Tibial nerve (tissue), 4 donors: ENCODE measurements at places on chromosomes 12 and 14. TPM values are rescaled to one million over a fixed set of nuclear protein-coding genes. Genes with fewer than 3 reads are reported as not detected.

DNA sequence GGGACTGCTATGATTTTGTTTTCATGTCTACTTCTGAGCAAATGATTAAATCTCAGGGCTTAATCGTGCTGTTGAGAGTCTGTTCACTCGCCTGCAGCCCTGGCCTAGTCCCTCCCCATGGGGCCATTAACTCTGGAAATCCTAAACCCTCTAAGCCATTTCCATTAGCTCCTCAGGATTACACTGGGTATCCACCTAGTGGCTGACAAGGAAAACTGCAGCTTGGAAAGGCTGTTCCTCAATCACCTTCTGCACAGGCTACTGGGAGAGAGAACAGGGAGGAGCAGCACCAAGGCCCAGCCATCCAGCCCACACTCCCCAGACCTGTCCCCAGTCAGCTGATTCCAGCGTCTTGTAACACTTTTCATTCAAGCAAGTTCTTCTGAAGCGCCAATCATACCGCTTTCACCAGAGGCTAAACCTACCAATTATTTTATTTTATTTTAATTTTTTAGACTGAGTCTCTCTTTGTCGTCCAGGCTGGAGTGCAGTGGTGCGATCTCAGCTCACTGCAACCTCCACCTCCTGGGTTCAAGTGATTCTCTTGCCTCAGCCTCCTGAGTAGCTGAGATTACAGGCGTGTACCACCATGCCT, 48.7 kb downstream of the NEUROD4 start:
- no peaks in the 10 kb centered on the region for H3K36me3 ChIP-seq
- DNase-seq = peak; percentile 15
- H3K27ac ChIP-seq = no peak overlapping the region

GRCh38 chr12:102172436-102172835, 25.2 kb downstream of the PMCH start:
- DNase-seq = no peak
- no peaks in the 10 kb centered on the region for H3K4me1 ChIP-seq
- H3K4me3 ChIP-seq = no peak overlapping the region
- no peaks in the 10 kb centered on the region for H3K36me3 ChIP-seq
- peak overlapping the region; percentile 9 for H3K27ac ChIP-seq

DNA sequence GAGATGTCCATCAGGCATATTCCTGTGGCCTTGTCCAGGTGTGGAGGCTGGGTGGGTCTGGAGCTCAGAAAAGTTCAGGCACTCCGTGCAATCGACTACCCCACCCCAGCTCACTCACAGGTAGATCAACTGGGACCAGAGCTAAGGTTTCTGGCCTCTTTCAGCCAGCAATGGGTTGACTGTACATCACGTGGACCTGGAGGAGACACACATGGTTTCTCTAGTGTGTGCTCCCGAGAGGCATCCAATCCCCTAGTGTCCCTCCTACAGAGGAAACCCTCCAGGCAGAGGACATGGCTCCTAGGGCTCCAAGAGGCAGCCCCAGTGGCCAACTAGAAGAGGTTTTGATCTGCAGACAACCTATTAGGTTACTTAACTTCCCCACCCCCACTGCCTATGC, 119.5 kb upstream of the RGS6 start:
- no peaks in the 10 kb centered on the region for H3K4me1 ChIP-seq
- H3K27me3 ChIP-seq = no peaks in the 10 kb centered on the region
- no peak for DNase-seq
- no peaks in the 10 kb centered on the region for H3K36me3 ChIP-seq

- no peaks in the 10 kb centered on the region for H3K27me3 ChIP-seq
- no peaks in the 10 kb centered on the region for H3K36me3 ChIP-seq
- H3K27ac ChIP-seq = no peak overlapping the region
These were observed 38.4 kb downstream of the GALNT16 start for GRCh38 chr14:69298131-69299071.

DNA sequence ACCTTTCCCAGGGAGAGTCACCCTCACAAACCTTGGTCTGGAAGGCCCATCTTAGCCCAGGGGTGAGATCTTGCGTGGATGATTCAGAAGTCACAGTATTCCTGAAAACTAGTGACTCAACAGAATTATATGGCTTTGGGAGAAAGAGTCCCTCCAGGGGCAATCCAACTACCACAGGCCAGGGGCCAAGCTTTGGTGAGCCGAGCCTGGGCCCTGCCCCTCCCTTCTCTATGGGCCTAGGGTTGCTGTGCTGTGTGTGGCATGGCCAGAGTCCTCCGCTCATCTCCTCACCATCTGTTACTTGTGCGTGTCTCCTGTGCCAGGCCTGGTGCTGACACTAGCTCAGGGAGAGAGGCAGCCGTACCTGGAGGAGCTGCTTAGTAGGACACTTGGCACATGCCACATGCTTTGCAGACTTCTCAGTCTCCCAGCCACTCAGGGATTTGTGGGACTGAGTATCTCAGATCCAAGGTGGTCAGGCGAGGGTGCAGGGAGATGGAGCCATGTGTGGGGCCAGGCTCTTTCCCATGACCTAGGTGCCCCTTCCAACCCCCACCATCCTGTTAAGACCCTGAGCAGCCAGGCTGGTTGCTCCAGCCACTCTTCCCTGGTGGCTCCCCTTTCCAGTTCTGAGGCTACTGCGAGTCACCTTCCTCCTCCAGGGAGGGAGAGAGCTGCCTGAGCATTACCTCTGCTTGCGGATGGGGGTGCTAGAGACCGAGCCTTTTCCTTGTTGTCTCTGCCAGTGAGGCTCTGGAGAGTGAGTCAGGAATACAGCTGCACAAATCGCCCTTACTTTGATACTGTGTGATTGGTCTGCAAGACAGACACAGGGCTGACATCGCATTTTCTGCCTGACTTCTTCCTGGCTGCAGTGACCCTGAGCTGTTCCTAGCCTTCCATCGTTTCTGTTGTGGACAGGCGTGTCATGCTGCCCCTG, 94.1 kb downstream of the SLC25A47 start:
- no peaks in the 10 kb centered on the region for H3K36me3 ChIP-seq
- H3K4me1 ChIP-seq = no peaks in the 10 kb centered on the region
- H3K27me3 ChIP-seq = no peaks in the 10 kb centered on the region
- H3K4me3 ChIP-seq = no peak overlapping the region
- no peak for DNase-seq

GRCh38 chr12:122934722-122935121, 31.5 kb downstream of the ABCB9 start:
- H3K36me3 ChIP-seq = no peaks in the 10 kb centered on the region
- H3K4me3 ChIP-seq = no peak overlapping the region
- no peaks in the 10 kb centered on the region for H3K27me3 ChIP-seq
- no peaks in the 10 kb centered on the region for H3K4me1 ChIP-seq

- no peak for DNase-seq
- no peaks in the 10 kb centered on the region for H3K36me3 ChIP-seq
- no peak overlapping the region for H3K4me3 ChIP-seq
- H3K27ac ChIP-seq = no peak overlapping the region
- no peaks in the 10 kb centered on the region for H3K4me1 ChIP-seq
These were observed 161.6 kb upstream of the PRMT8 start for GRCh38 chr12:3329361-3329760.

DNA sequence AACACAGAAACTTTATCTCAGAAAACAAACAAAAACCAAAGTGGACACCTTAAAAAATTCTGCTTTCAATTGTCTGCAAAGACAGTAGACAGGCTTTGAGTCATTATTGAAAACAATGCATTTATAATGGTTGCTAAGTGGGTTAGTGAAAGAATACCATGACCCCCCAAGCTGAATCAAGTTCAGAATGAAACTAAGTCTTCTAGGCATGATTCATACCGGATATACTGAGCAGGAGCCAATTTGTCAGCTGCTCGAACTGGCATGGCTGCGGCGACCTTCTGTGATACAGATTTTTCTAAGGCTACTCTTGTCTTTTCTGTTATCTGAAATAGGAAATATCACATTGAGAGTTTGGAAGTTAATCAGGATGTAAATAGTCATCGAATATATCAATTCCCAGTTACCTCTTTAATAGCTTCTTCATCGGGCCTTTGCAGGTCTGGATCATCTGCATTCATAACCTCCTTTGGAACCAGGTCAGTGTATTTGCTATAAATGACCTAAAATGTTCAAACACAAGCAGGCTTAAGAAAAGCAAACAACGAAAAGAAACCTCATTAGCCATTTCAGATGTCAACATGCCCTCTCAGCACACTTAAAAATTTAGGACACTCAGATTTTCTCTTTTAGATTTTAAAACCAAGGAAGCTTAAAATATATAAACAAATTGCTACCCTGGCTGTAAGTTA, 22.3 kb downstream of the SNW1 start:
- peaks cover 19% of the 10 kb centered on the region for H3K36me3 ChIP-seq
- no peak overlapping the region for H3K4me3 ChIP-seq
- no peak overlapping the region for H3K27ac ChIP-seq
- H3K27me3 ChIP-seq = no peaks in the 10 kb centered on the region

DNA sequence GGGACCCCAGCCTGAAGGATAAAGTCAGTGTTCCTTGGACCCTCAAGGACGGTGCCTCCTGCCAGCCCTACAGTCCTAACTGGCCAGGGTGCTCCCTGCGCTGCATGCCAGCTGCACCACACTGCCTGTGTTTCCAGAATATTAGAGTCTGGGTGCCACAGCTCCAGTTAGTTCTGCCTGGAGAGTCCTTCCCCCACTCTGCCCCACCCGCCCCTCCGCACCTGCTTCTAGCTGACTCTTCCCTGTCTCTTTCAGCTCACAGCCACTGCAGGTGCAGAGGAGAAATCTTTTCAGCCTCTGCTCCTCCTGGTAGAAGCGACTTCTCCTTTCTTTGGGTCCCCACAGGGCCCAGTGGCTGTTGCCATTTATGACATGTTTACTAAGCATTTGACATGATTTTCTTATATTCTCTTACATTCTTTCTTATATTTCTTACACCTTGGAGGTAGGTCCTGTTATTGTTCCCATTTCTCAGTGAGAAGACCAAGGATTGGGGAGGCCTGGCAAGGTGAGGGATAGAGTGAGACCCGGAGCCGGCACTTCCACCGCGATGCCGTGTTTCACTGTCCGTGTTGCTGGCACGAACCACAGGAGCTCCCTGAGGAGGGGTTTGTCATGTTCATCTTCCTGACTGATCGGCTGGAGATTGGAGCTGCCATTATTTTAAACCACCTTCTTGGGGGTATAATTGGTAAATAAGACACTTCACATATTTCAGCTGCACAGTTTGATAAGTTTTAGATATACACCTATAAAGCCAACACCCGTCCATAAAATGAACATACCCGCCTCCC, 29.4 kb downstream of the SYNE3 start:
- DNase-seq = no peak
- H3K27me3 ChIP-seq = no peaks in the 10 kb centered on the region
- H3K4me3 ChIP-seq = no peak overlapping the region
- H3K36me3 ChIP-seq = no peaks in the 10 kb centered on the region

DNA sequence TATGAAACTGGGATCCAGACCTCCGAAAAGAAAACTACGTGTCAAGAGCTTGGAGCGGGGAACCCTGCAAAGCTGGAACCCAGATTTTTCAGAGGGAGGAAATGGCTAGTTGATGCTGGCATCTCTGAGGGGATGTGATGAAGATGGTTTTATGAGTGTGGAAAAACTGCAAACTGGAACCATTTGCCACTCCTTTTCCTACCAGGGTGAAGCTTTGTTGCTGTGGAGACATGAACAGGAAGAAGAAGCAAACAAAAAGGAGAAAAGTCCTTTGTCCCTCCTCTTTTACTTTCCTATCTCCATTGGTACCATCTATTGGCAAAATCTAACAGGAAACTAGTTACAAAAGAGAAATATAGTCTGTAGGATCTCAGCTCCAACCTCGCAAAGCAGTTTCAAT, 39.2 kb downstream of the CDK17 start:
- no peaks in the 10 kb centered on the region for H3K36me3 ChIP-seq
- DNase-seq = no peak
- H3K4me1 ChIP-seq = peaks cover 10% of the 10 kb centered on the region
- H3K27ac ChIP-seq = no peak overlapping the region
- no peaks in the 10 kb centered on the region for H3K27me3 ChIP-seq

DNA sequence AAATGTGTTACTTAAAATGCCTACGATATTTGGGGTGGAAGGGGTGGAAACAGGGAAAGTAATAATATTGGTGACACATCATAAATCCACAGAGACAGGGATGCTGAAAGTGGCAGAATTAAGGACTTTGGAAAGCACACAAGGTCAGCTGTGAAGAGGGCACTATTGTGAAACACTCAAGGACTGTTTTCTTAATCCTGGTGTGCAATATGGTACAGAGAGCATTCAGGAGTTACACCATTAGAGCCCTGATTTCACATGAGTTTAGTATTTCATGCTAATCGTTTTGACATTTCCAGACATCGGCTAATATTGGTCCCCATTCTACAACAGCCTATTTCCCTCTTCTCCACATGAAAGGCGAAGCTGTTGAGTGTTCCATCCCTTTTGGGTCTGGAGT, 219.2 kb downstream of the MSRB3 start:
- H3K4me3 ChIP-seq = no peak overlapping the region
- peaks cover 34% of the 10 kb centered on the region for H3K4me1 ChIP-seq
- no peaks in the 10 kb centered on the region for H3K36me3 ChIP-seq
- H3K27me3 ChIP-seq = no peaks in the 10 kb centered on the region
- DNase-seq = no peak

DNA sequence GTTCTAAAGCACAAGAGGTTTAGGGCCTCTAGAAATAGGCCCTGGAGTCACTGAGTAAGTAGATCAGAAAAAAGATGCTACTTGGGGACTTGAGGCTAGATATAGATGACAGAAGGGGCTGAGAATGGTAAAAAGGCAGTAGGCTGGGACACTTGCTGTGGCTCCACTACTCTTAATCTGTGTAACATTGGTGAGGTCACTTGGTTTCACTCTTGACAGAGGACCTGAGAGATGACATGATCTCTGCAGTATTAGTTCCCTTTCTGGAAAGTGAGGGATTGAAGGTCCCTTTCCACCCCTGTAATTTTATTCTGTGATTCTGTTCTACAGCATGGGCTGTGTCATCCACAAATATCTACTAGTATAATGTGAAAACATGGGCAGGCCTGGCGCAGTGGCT, 39.7 kb downstream of the MAPKAPK5 start:
- no peak overlapping the region for H3K27ac ChIP-seq
- H3K27me3 ChIP-seq = no peaks in the 10 kb centered on the region
- no peak for DNase-seq
- no peak overlapping the region for H3K4me3 ChIP-seq

DNA sequence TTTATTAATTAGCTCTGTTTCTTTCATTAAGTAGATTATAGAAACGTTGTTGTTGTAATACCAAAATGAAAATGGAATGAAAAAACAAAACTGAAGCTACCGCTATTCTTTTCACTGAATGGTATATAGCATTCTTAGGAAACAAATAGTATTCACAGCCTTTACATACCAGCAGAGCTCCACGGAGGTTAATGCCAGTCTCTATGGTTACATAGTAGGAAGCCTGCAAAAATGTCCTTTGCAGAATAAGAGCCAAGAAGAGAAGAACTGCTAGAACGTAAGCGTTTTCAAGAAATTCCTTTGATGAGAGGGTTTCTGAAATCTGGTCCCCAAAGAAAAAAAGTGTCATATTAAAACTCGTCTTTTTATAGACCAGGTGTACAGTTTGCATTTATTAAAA, 30.6 kb downstream of the ABCC9 start:
- no peaks in the 10 kb centered on the region for H3K4me1 ChIP-seq
- H3K27ac ChIP-seq = no peak overlapping the region
- H3K4me3 ChIP-seq = no peak overlapping the region
- no peaks in the 10 kb centered on the region for H3K27me3 ChIP-seq
- DNase-seq = no peak

Gene PROX2
- not detected for total RNA-seq

Gene PHLDA1
- 23.6 TPM for total RNA-seq

Gene PUS1
- 15.5 TPM for total RNA-seq

Gene ERO1A
- 34.3 TPM for total RNA-seq

Gene FAR2
- 9.0 TPM for total RNA-seq
